Stomach (tissue), 19 donors: ENCODE measurements at places on chromosomes 13 and 19. TPM values are rescaled to one million over a fixed set of nuclear protein-coding genes. Genes with fewer than 3 reads are reported as not detected.

GRCh38 chr13:44165221-44165888 lies 208.3 kb upstream of the SERP2 start:
- DNase-seq, result no peak

- DNase-seq, result no peak
Measured at GRCh38 chr19:31981545-31981944, 363.9 kb upstream of the ZNF507 start.

DNA sequence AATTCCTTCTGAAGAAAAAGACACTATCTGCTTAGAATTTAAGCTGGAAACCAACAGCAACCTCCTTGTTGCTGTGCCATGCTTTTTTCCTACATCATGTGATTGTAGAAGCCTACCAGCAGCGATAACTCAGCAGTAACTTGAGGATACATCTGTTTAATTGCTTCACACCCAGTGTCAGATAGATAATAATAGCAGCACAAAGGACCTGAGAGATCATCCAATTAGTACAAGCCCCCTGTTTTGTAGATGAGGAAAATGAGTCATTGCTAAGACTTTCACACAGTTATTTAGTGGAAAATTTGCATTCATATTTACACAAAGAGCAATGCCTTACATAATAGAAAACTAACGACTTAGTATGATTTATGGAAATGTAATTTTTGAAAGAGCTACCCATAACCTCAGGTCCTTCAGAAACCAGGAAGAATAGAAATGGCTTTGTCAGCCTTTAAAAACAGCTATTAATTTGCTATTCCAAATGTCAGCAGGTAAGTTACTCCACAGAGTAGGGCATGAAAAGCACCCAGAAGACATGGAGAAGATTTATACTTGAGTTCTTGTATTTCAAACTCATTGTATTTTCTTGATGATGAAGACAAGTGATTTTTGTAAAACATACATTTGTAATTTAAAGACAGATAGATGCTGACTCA lies 93.7 kb upstream of the SGCG start:
- DNase-seq, result no peak

The DENND1C gene
- 1.1 TPM for total RNA-seq

The ZNF681 gene
- 2.3 TPM for total RNA-seq
